ENCODE measurements at places on chromosomes 16 and 17. TPM values are rescaled to one million over a fixed set of nuclear protein-coding genes. Genes with fewer than 3 reads are reported as not detected.

Gene SPATA32
- total RNA-seq = not detected

DNA sequence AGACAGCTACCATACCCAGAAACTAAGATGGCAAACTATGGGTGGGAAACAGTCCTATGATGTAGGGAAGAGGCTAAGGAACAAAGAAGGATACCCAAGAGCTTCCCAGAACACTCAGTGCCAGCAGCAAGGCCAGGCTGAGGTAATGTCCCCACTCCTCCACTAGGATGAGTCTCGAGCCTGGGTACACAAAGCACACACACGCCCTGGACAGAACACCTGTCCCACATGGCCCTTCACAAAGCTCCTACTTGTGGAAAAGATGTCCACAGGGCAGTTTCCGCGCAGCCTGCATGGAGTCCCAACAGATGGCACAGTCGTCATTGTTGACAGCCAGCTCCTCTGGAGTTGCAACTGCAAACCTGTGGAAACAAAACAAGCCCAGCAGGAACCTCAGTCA, 23.9 kb downstream of the AMFR start:
- DNase-seq = no peak

DNA sequence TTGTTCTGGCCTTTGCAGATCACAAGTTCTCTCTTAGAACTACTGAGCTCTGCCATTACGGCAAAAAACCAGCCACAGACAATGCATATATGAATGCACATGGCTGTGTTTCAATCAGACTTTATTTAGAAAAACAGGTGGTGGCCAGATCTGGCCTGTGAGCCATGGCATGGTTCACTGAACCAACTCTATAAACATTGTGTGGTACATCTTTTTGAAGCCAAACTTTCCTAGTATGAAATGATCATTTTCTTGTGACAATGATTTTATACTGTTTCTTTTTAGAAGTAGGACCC, 65.9 kb upstream of the AMZ2 start:
- DNase-seq = no peak

DNA sequence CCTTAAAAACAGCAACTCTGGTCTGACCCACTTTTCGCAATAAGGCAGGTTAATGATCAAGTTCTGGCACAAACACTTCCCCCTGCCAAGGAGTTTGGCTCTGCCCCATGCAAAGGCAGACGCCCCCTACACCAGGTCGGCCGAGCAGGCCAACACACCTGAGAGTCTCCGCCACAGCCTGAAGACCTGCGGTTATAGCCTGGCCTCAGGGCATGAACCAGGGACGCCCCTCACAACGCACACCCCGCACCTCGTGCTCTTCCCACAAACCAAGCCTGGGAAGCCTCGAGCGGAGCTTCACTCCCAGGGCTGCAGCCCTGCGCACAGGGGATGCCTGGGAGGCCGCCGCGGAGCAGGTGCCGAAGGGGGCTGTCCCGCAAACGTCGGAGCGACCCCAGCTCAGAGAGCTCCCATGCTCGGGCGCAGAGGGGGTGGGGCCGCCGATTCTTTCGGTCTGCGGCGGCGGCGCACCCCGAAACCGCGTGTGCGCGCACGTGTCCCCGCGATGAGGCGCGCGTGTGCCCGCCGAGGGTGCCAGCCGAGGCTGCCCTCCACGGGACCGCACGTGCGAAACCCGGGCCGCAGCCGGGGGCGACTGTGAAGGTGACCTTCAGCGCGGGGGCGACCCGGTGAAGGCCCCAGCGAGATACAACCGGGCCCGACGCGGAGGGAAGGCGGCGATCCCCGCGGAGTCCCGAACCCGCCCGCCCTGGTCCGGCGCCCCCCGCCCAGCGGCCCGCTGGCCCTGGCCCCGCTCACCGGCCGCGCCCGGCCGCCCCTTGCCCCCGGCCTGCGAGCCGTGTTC, 559 bp downstream of the CLUH start:
- peak; percentile 27 for DNase-seq

Gene G6PC1
- total RNA-seq = not detected

DNA sequence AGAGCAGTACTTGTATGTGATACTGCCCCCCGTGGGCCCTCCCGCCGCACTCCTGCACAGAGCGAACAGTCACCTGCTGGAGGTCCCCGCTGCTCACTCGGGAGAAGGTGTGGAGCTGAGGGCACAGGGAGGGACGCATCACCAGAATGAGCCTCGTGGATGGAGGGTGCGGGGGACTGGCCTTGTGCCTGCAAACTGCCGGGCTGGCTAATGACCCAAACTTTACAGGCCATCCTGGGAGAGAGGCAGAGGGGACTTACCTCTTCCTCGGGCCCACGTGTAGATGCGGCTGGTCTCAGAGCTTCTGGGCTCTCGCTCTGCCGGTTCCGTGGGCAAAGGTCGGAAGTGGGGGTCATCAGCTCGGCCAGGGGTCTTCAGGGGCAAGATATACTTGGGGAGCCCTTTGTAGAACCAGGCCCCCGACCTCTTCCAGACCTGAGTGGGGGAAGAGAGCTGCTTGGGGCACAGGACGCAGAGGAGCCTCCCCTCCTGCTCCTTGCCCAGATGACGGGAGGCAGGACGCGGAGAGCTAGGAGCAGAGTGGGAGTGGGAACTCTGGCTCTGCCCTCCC, 65.5 kb upstream of the DOC2B start:
- no peak for DNase-seq

Gene JMJD8
- total RNA-seq = 18.2 TPM

Gene KRTAP16-1
- total RNA-seq = not detected

- no peak for DNase-seq
Measured at GRCh38 chr17:46817151-46817900, 1.2 kb downstream of the WNT3 start.

Gene SALL1
- total RNA-seq = not detected
